GM06990 (cell line): ENCODE measurements at places on chromosomes 4 and X.

GRCh38 chrX:103376979-103377324 lies 614 bp downstream of the BEX3 start:
- no peak for DNase-seq

- no peak for DNase-seq
These were observed 36.6 kb downstream of the JADE1 start for GRCh38 chr4:128846063-128846462.

GRCh38 chr4:38665551-38666411 lies 1.8 kb downstream of the KLF3 start:
- no peak for DNase-seq

- DNase-seq, result no peak
These were observed 65.1 kb downstream of the USP11 start for GRCh38 chrX:47297874-47298273.

DNA sequence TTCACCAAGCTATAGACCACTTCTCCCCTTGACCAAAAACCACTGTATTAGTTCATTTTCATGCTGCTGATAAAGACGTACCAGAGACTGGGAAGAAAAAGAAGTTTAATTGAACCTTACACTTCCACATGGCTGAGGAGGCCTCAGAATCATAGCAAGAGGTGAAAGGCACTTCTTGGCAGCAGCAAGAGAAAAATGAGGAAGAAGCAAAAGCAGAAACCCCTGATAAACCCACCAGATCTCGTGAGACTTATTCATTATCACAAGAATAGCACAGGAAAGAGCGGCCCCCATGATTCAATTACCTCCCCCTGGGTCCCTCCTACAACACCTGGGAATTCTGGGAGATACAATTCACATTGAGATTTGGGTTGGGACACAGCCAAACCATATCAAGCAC lies 97.8 kb downstream of the DOCK11 start:
- DNase-seq, result no peak

- DNase-seq, result no peak
These were observed 333.2 kb downstream of the ARHGAP10 start for GRCh38 chr4:148065075-148065474.

DNA sequence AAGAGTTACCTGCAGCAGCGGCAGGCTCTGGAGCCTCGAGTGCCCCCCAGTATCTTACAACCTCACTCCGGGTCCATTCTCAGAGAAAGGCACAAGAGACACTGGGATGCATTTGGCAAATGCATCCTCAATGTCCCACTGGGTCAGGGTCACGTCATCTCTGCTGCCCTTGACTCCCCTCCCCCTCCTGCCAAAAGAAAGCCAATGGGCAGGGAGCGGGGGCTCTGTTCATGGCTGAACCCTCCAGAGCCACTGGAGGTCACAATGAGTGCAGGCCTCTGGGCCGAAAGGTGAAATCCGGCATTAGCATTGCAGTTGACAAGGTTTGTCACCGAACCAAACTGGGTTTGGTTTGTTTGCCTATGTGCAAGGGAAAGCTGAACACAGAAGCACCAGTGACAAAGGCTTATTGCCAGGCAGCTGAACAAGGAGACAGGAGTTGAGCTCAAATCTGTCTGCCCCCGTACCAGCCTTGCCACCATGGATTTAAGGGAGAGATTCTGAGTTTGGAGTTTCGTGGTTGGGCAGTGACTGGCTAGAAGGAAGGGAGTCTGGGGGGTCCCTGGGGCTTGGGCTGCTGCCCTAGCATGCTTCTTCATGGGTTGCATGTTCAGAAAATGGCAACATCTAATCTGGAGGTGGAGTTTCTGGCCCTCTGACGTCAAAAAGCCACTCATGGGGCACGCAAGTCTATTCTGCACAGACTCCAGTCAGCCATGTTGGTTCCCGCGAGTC lies 64.3 kb downstream of the HTRA3 start:
- DNase-seq, result no peak

DNA sequence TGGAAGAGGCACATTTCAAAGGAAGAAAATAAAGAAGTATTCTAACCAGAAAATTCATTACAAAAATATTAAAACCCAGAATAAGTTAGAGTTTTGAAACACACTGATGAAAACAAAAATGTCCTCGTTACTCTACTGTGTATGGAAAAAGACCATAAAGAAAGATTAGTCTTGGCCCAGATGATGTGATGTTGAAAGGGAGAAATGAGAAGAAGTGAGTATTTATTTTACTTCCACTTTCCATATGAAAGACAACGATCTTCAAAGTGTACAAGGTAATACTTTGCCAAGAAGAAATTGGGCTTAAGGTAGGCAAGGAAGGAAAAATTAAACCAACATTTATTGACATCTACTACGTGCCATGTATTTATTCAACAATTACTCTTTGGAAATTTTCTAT lies 48.6 kb upstream of the EMCN start:
- no peak for DNase-seq

DNA sequence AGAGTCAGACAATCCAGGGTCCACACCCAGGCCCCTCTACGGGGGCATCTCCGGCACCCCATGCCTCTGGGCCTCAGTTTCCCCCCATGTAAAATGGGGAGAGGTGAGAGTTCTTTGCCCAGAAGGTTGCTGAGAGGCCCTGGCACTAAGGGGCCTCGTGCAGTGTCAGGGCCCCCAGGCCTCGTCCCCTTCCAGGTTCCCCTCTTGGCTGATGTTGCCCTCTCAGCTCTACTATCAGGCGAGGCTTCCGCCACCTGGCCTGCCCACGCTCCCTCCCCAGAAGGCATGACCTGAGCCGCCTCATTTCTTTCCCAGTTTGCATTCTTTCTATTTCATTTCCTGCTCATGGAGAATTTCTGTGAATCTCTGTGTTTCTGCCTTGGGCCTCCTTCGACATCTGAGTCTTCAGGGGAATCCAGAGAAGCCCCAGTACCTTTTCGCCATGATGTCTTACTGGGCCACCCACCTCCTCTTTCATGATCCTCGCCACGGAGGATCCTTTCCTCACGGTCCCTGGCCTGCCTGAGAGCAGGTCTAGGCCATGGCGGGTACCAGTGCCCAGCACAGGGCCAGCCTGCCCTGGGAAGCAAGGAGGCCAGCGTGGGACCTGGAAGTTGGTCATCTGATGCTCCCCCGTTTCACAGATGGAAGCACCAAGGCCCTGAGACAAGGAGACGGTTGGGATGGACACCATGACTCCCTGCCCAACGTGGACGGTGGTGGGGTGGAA lies 21.9 kb upstream of the MRFAP1 start:
- no peak for DNase-seq

- no peak for DNase-seq
These were observed 6.3 kb downstream of the RUFY3 start for GRCh38 chr4:70728091-70728490.

DNA sequence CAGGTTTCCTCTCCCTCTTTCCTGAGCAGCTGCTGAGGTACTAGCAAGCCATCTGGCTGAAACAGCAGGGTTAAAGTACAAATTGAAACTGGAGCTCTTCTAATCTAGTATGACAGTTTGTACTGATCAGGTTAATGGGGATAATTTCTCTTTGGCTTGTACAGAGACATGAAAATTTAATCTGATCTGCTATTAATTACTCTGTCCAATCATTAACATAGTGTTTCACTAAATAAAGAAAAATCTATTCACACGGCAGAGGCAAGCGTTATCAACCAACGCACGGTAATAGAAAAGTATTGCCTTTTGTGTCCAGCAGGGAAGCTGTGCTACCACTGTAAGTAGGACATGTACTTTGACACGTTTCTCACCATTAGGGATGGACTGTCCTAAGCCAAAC lies 71.1 kb downstream of the IGSF1 start:
- DNase-seq, result no peak

GRCh38 chr4:24876431-24876830 lies 36.4 kb downstream of the CCDC149 start:
- DNase-seq, result no peak

GRCh38 chrX:40406330-40406859 lies 174.4 kb upstream of the ATP6AP2 start:
- no peak for DNase-seq

- no peak for DNase-seq
These were observed 47.1 kb downstream of the FAM13A start for GRCh38 chr4:89009761-89010369.

DNA sequence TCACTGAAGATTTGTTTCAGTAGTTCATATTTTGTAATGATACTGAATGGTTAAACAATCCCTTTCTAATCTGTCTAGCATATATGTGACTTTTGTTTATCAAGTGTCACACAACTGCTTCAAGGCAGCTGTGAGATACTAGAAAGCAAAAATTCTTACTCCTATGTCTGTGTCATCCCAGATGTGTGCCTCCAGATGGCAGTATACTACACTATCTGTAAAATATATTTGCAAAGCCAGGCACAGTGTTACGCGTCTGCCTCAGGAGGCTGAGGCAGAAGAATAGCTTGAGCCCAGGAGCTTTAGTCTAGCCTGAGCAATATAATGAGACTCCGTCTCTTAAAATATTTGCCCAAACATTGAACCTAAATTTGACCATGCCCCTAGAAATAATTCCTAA lies 4.0 kb downstream of the NUDT10 start:
- DNase-seq, result peak; percentile 3

DNA sequence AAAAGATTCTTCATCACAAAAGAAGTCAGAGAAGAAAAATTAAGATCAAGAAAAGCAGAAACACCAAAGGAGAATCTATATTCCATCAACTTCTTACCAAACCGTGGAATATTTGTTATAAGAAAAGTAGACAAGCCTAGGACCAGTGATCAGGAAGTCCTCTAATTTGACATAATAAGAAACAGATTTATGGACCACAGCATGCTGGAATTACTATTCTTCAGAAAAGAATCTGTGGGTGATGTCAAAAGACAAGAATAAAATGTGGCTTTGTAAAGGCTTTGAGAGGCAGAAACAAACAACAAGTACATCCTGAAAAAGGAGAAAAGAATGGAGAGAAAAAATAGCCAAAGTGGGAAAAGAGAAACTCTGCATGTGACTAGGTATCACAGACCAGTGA lies 123.3 kb downstream of the SLC10A7 start:
- no peak for DNase-seq

- DNase-seq, result no peak
These were observed 211.4 kb downstream of the MID1IP1 start for GRCh38 chrX:39012621-39013111.

DNA sequence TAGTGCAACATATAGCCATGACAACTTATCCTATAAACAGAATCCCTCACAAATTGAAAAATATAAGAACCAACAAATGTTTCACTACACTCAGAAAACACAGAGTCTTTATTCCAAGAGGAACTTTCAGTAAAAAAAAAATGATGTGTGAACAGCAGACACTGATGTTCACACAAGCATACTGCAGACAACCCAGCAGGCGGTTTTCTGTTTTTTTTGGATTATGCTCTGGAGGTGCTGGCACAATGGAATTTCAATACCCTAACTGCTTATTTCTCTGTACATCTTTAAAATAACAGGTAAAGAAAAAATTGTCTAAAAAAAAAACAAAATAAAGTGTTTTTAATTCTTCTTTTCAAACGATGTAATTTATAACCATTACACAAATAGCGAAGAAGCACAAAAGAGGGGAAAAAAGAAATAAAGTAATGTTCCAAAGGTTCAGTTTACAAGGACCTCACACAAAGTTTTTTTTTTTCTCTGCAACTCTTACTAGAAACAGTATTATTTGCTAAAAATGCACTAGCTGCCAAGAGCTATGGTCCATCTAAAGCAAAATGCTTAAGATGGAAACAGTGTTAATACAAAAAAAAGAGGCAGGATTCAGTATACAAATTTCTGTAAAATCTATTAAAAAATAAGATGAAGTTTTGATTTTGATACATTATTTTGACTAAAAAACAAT lies 55.3 kb downstream of the ANAPC10 start:
- DNase-seq, result no peak

GRCh38 chr4:37188100-37188499 lies 56.4 kb upstream of the NWD2 start:
- no peak for DNase-seq

GRCh38 chrX:30786374-30786773 lies 102.7 kb downstream of the TAB3 start:
- no peak for DNase-seq

DNA sequence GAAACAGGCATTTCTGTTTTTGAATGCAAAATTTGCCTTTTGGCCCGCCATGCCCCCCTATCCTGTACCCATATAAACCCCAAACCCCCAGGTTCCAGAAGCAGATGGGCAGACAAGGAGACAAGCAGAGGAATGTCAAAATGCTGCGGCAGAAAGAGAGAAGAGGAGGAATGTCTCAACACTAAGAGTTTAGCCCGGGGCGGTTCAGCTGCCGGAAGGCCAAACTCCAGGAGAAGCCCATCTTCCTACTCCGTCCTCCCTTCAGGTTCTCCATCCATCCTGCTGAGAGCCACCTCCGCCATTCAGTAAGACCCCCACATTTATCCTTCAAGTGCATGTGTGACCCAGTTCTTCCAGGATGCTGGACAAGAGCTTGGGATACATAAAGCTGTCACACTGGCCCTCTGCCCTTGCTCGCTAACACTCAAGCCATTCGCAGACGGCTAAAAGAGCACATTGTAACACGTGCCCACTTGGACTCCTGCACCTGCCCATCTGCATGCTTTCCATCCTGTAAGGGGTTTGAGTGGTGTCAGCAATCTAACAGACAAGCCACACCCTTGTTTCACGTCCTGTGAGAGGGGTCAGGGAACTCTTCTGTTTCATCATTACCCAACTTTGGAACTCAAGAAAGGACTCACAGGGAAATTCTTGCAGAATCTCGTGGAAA lies 31.3 kb downstream of the TLR10 start:
- DNase-seq, result no peak

DNA sequence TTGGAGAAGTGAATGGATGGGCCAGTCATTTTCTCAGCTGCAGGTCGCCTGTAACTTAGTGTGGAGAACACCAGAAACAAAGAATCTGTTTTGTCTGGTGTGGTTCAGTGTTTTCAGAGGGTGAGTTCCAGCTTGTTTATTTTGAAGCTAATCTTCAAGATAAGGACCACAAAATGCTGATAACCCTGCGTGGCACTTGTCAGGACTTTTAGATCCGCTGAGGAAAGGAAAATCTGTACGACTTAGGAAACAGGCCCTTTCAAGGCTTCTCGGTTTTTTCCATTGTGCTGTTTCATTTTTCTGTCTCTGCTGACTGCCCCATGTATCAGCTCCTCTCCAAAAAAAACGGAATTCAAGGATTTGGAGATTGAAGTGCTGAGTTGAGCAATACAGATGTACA lies 8.7 kb upstream of the ANAPC4 start:
- DNase-seq, result no peak
